Astrocyte (in vitro differentiated cells and primary cell): ENCODE measurements at places on chromosomes 1 and 21. TPM values are rescaled to one million over a fixed set of nuclear protein-coding genes. Genes with fewer than 3 reads are reported as not detected.

DNA sequence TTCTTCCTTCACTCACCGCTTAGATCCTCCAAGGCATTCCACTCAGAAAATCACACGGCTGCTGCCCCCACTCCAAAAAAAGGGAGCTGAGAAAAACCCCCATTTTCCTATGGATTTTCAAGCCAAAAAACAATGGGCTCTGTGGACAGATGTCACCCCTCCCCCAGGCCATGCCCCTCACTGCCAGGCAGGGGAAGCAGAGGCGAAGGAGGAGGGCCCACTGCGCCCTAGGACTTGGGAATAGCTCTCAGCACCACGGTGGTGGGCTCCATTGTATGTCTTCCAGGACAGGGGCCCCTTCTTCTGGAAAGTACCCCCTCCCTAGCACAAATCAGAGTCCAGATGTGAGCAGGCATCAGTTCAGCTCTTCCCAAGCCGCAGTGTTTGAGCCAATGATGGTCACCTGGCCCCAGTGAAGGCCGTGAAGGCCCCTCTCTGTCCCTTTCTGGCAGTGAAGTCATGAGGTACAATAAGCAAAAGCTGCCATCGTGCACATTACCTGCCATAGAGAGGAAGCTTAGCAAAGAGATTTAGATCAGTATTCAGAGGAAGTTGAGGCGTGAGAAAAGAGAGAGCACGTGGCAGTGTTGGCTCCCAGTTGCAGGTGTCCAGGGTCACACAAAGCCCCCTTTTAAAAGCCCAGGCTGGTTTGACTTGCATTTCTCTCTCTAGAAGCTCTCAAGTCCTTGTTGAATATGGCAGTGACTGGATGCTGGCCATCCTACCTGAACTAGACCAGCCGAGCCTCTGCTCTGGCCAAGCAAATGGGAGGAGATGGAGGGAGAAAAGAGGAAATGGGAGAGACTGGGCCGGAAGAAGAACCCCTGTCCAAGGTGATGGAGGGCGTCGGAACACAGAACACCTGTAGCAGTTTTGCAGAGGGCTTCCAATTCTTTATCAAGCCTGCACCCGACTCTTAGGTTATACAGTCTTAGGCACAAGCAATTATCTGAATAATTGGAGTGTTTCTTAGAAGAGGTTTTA is 149.0 kb downstream of the TOMM20 start:
- no peak for DNase-seq

DNA sequence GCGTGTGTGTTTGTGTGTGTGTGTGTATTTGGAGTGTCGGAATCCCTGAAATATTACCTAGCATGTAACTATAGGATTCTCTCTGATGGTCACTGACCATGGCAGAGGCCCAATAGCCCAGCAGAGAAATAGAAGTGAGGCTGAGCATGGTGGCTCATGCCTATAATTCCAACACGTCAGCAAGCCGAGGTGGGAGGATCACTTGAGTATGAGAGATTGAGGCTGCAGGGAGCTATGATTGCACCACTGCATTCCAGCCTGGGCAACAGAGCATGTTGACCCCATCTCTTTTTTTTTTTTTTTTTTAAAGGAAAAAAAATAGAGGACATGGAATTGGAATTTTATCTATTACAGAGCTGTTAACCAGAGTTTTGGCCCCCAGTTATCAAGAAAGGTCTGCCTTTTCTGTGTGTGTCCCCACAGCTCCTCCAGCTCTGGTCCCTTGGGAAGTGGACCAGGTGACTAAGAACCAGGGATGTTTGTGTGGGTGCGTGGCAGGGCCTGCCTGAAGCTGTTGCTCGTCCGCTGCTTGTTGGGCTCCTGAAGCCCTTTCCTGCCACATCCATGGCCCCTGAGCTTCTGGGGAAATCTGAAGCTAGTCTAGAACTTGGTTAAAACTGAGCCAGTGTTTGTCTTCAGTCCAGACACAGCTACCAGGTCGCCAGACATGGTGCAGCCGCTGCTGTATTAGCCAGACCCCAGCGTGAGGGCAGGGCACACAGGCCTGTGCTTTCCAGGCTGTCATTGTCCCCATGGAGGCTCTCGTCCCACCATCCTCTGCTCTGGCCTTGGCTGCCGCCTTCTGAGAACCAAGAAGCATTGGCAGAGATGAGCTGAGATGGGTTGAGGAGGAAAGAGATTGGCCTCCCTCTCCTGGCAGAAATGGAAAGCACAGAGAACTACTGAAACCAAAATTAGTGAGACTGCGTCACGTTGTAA is 25.5 kb downstream of the CAPN9 start:
- DNase-seq: peak; percentile 34

DNA sequence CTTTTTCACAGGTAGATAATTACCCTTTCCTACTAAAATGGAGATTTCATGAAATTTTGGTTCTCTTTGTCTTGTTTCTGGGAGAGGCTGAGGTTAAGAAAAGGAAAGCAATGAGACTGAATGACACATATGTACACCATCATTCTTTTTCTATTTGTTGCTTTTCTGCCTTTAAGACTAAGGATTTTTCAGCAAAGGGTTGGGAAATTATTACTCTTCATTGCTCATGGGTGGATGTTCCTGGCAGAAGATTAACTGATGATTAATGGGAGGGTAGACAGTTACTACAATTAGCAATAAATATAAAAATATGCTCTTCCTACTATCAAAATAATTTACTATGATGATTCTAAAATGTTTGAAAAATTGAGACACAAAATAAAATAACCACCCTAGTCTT is 316.5 kb upstream of the USP24 start:
- DNase-seq: no peak

GRCh38 chr1:154159554-154159953 is 4.7 kb upstream of the NUP210L start:
- DNase-seq: no peak

DNA sequence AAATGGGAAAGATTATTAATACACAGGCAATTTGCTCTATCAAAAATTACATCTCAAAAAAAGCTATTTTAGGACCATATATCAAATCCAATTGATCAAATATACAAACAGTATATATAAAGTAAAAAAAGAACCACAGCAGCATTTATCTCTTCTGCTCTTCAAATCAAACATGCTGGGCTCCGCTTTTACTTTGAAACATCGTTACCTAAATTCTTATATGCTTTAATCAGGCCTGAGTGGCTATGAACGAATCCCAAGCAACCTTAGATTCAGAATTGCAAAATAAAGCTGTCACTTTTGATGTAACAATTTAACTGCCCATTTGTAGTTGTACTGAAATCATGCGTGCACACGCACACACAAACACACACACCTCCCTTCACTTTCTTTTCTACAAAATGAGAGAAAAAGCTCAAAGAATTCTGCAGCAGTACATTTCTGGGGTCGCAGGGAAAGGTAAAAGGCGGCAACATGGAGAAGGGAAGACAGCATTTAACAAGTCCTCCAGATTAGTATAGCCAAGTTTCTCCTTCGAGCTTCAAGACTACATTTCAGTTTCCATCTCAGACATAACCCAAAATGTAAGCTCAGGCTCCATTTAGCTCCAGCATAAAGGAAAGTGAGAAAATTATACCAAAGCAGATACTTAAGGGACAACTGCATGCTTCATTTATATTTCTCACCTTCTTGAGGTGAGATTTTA is 92.2 kb upstream of the TTC39A start:
- DNase-seq: no peak

DNA sequence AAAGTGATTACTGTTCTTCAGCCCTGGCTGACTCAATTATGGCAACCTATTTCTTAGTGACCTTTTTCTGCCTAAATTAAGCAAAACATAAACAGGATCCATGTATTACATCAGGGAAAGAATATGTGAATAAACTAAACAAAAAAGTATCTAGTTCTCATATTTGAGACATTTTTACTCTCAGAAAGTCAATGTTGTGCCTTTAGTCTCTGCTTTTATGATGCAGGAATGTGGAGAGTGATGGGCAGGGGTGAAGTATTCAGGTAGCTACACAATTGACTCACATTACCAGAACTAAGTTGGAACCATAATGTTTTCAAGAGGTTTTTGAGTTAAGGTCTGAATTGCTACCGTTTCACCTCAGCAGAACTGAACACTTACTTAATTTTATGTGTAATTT is 462.7 kb upstream of the CXADR start:
- no peak for DNase-seq

The OLIG2 gene
- 2.5 and 2.6 TPM in 2 replicates for total RNA-seq

The SRSF11 gene
- total RNA-seq: 175 and 185 TPM in 2 replicates

The PRKAA2 gene
- total RNA-seq: 1.6 and 2.4 TPM in 2 replicates

The LTN1 gene
- total RNA-seq: 28.9 and 31.1 TPM in 2 replicates

The TNFAIP8L2 gene
- total RNA-seq: not detected in 2 replicates

DNA sequence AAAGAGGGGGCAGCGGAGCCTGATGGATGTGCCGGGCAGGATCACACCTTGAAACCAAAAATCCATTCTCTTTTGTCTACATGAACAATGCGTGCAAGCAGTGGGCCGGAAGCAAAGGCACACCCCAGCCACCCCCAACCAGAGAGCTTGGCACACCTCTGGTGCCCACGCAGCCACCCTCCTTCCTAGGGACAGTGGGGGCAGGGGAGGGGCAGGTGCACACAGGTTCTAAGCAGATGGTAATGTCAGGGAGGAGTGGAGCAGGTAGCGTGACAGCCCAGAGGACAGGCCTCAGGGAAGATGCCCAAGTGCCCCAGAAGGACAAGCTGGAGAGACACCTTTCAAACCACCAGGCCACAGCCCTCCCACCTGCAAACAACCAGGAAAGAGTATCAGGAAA is 36.5 kb downstream of the SYF2 start:
- no peak for DNase-seq

DNA sequence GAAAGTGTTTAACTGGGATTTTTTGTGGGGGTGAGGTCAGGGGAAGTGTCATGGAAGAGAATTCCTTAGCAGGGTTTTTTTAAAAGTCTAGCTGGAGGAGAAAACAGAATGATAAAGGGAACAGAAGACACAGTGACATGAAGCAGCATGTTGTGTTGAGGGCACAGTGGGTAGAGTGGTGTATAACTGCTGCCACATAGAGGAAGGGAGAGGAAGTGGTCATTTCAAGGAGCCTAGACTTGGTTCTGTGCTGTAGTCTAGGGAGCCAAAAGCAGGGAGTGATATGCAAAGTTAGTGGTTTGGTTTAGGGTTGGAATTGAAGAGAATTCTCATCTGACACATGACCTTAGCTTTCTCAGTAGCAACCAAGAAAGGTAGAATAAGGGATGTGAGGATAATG is 10.2 kb downstream of the EEIG2 start:
- no peak for DNase-seq

GRCh38 chr1:246987083-246987690 is 20.7 kb downstream of the ZNF695 start:
- no peak for DNase-seq

- DNase-seq: no peak
These were observed 59.2 kb upstream of the IVNS1ABP start for GRCh38 chr1:185376288-185376687.

DNA sequence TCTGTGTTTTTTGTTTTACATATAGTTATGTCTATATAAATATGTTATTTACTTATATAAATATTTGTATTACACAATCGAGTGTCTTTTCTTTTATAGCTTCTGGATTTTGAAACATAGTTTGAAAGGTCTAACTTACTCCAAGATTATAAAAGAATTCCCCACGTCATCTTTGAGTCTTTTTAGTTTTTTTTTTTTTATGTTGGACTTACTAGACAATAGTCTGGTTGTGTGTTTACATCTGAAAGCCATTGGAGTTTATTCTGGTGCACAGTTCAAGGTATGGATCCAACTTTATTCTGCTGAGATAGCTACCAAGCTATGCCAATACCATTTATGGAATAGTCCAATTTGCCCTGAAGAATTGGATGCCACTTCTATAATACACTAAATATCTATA is 26.1 kb upstream of the RCAN3 start:
- no peak for DNase-seq

- DNase-seq: no peak
These were observed 6.6 kb upstream of the SLFNL1 start for GRCh38 chr1:41028034-41028642.

- DNase-seq: peak; percentile 71
These were observed 18.3 kb downstream of the IL6R start for GRCh38 chr1:154423304-154423987.

The TNFRSF25 gene
- total RNA-seq: 16.5 and 18.8 TPM in 2 replicates

The CFAP45 gene
- total RNA-seq: 3.2 and 4.3 TPM in 2 replicates

DNA sequence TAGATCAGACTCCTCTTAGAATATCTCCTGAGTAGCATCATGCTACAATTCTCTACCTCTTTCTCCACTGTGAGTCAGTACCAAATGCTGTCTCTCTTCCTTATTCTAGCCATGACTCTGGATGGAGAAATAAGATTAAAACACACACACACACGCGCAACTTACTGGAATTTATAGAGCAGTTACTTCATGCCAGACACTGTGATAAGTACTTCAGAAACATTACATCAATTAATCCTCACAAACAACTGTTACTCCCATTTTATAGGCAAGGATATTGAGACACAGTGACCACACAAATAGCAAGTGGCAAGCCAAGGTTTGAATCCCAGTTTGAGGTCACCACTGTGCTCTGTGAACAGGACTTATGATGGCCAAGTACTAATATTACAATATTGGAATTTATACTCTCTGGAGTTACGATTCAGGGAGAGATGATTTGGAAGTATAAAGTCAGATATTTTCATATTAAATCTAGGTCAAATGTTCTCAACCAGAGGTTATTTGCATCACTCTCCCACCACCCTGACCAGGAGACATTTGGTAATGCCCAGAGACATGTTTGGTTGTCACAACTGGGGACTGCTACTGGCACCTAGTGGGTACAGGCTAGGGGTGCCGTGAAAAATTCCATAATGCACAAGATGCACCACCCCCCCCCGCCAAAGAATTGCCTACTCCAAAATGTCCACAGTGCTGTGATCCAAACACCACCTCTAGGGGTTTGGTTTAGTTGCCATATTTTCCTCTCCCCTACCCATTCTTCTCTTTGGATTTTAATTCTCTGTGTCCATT is 221.6 kb downstream of the LTN1 start:
- DNase-seq: no peak
